ENCODE measurements at places on chromosomes 1 and 21.

DNA sequence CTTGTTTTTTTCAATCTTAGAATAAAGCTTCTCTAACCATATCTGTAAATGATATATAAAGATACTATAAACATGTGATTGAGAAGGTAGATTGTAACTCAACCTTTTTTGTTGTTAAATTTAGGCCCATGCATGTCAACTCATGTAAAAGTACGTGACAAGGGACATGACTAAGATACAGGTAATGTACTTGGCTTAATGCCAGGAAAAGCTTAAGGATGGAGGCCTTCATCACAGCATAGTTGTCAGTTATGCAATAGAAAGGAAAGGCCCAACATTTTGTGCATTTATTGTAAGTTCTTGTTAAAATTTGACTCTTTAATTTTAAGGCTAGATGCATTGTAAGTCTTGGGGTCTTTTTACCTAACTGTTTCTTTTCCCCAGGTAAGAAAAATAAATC is 305.1 kb downstream of the LTN1 start:
- no peak for DNase-seq

- DNase-seq: no peak
These were observed 17.3 kb downstream of the S1PR1 start for GRCh38 chr1:101253976-101254674.

- no peak for DNase-seq
These were observed 509 bp downstream of the NVL start for GRCh38 chr1:224329484-224329841.

DNA sequence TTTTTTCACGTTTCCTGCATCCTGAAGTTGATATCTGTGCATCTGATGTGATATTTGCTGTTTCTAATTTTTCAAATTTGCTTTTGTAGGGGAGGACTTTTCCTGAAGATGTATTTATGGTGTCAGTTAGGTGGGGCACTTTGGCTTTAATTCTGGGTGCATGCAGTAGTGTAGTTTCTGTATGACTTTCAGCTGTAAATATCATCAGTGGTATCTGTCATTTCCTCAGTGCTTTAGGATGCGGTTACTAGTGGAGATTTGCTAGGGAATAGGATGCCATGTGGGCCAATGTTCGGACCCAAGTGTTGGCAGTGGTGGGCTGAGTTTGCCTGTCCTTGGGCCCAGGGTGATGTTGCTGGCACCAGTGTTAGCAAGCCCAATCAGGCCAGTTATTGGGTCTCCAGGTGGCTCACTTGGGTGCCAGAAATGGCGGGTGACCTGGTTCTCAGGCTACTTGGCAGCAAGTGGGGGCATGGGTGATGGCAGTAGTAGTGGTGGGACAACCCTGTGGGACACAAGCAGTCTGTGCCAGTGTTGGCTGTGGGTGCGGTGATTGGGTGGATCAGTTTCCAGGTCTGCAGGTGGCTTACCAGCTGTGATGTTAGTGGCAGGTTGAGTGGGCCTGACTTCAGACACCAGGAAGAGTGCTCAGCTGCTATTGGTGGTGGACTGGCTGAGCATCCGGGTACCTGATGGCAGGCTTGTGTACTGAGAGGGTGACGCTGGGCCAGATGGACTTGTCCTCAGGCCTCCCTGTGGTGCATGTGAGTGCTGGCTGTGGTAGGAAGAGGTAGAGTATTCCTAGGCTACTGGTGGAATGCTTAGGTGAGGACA is 24.4 kb downstream of the CD55 start:
- DNase-seq: no peak

DNA sequence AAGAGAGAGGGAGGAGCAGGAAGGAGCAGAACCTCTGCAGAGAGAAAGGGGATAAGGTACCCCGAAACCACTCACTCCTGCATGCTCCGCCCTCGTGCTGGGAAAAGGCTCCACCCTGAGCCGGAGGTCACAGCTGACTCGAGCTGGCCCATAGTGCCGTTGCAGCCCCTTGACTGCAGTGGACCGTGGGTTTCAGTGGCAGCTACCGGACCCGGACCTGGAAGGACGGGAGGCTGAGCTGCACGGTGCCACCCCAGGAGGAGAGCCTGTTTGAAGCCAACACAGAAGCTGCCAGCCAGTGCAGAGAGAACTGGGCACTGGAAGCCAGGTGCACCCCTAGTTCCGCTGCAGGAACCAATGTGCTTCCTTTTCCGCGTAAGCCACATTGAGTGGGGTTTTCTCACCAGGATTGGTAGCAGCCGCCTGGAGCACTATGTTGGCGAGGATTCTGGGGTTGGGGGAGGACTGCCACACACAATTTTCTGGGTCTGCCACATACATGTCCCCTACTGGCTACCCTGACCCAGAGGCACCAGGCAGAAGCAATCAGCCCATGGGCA is 83.3 kb downstream of the FBXO2 start:
- DNase-seq: no peak

- no peak for DNase-seq
These were observed at the start of gene EDARADD for GRCh38 chr1:236393681-236394481. EDARADD (plus strand) TSS chr1:236394286; CDS start chr1:236394445, 159 bp downstream.

GRCh38 chr1:187408212-187409004 is 579.7 kb downstream of the PLA2G4A start:
- no peak for DNase-seq

DNA sequence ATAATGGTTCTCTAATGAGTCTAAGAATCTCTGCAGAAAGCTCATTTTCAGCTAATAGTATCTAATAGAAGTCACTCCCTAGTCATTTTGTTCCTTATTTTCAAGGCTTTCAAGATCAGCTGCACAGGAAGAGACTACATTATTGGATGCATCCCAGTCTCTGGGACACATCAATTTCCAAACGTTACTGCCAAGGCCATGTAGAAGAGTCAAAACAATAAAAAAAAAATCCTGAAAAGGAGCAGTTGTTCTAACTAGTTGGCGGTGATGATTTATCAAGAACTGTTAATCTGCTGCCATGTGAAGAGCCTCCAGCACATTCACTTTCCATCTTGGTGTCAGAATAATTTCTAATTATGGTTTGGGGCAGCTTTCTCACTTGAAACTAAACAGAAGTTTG is 5.7 kb downstream of the DDAH1 start:
- DNase-seq: no peak

GRCh38 chr1:154755858-154756730 is 114.0 kb downstream of the KCNN3 start:
- DNase-seq: no peak

GRCh38 chr1:22557341-22557950 is 5.8 kb upstream of the EPHA8 start:
- DNase-seq: no peak

DNA sequence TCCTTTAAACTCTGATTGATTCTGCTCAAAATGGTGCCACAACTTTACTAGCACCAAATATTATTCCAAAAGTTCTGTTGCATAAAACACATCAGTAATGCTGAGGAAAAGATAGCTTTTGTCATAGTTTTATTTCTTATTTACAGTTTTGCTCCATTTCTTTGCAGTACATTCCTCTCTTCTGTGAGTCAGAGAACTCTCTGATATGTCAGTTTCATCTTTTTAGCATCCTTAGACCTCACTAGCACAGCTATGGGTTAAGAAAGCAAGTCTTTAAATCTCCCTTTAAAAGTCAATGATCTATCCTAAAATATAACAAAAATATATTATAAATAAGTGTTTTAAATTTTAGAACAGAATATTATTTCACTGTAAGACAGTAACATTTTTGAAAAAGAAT is 356.6 kb upstream of the SNX7 start:
- DNase-seq: no peak

DNA sequence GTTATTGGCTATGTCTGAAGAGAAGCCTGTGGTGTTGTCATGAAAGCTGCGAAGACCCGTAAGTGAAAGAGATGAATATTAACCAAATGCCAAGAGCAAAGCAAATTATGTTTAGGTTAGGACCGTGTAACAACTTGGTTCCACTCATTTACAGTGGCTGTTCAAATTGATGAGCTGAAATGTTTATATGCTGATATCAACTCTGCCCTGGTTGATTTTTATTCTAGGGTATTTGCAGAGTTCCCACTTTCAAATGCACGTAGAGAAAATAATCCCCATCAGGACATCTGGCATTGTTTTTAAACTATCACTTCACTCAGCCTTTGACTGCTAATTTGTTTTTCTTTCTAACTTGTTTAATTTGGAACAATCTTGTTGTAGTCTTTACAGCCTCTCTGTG is 581.6 kb upstream of the ADAMTS5 start:
- DNase-seq: no peak

DNA sequence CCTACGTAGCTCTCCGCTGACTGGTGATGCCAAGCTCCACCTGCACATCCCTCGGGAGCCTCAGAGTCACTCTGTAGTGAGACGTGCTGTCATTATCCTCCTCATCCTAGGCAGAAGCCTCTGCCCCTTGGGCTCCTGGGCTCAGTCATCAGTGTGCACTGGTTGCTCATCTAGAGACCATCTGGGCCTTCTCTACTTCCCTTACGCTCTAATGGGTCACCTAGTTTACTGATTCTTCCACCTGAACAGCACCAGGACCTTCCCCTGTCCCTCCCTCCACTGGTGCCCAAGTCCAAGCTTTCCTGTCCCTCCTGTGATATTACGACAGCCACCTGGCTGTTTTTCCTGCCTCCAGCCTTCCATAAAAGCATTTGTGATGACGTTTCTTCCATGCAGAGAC is 136.1 kb upstream of the ERRFI1 start:
- DNase-seq: no peak

GRCh38 chr1:111864862-111865261 is 109.2 kb downstream of the DDX20 start:
- no peak for DNase-seq

DNA sequence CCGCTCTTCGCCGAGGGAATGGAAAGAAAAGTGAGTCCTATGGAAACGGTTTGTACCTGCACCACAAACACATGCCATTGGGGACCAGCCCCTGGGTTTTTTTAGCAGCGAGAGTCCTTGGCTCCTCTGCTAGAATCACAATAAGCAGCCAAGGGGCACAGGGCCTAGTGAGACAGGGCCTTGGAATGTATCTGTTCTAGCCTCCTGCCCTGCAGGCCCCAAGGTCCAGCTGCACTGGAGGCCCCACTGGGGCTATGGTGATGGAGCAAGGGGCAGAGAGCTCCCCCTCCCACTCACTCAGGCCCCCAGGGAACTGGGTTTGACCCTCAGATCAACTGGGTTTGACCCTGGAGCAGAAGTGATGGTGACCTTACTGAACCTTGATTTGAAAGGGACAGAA is 14.4 kb downstream of the SHISA4 start:
- DNase-seq: no peak

- DNase-seq: no peak
These were observed 1.1 kb downstream of the SRM start for GRCh38 chr1:11058595-11059154.

- DNase-seq: no peak
These were observed 20.8 kb upstream of the LAPTM5 start for GRCh38 chr1:30778154-30778978.

DNA sequence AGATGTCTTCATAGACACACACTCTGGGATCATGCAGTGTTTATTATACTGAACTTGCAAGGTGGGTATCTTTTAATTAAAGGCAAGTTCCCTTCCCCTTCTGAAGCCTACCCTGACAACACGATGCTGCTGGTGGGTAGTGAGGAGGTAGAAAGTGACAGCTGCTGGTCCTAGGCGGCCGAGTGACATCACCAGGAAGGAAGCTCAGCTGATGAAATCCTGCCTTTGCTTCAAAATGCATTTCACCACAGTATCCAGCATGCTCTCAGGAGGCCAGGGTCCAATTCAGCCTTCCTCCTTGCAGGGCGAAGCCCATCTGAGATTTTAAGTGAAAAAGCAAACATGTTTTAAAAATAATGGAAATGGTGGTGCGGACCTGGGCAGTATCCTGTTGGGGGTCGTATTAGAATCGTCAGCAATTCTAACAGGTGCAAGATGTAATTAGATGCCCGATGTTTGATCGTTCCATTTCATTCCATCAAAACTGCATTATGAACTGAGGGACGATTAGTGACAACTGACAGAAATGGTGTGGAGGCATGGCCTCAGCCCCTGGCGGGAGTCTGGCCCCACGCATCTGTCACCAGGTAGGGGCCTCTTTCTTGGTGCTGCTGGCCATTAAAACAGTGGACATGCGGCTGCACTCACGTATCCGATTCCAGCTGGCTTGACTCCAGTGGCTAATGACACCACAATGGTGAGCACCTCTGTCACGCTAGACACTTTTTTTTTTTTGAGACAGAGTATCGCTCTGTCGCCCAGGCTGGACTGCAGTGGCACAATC is 324.8 kb upstream of the C1orf174 start:
- DNase-seq: no peak

DNA sequence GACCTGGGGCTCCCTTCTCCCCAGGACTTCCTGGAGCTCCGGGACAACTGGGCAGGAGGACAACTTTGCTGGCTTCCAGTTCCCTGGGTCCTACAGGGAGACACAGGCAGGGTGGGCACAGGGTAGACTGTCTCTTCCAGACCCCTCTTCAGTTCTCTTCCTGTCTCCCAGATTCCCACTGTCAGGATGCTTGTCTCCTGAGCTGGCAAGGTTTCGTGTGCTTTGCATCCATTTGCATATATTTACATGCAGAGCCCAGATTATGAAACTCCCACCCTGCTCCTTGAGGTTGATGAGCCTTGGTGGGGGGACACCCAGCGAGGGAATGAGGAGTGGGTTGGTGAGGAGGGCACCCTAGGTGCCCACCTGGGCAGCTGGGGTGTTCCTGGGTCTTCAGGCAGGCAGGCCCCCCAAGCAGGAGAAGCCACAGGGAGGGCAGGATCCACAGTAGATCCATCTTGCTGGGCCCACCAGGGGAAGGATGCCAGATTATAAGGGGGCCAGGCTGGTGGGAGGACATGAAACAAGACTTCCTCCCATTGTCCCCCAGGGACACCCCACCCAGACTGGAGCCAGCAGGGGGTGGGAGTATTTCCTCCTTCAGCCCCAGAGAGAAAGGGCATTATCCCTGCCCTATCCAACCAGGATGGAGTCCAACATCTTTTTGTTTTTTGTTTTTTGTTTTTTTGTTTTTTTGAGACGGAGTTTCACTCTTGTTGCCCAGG is at the start of gene FCN3:
Gene FCN3, minus strand, starts transcription at position 463 of the 725 bp plus-strand sequence. Its CDS starts 6 bp downstream, at position 457.
- DNase-seq: no peak

- no peak for DNase-seq
These were observed 68.2 kb downstream of the AGPAT3 start for GRCh38 chr21:43933199-43933598.

- DNase-seq: no peak
These were observed 475.4 kb downstream of the PTBP2 start for GRCh38 chr1:97196825-97197516.

- DNase-seq: no peak
These were observed 781 bp downstream of the TTLL7 start for GRCh38 chr1:83998205-83998497.

- DNase-seq: no peak
These were observed 37.8 kb downstream of the MEGF6 start for GRCh38 chr1:3573500-3573899.

DNA sequence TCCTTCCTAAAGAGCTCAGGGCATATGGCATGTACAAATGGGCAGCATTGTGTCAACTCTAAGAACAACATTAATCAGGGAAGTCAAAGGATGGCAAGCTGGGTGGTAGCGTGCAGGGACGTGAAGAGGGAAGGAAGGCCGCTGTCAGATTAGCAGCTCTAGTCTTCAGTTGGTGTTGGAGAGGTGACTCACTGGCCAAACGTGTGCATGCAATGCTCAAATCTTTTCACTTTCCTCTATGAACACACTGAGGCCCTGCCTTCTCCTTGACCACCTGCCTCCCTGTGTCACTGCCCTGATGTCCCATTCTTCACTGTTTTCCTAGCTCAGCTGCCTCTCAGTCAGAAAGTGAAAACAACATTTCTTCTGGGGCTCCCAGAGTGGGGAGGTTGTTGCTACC is 5.9 kb upstream of the PIGR start:
- DNase-seq: no peak
